ENCODE measurements at places on chromosomes 6 and 20.

GRCh38 chr6:3808759-3809514, 40.2 kb upstream of the FAM50B start:
- DNase-seq = no peak

DNA sequence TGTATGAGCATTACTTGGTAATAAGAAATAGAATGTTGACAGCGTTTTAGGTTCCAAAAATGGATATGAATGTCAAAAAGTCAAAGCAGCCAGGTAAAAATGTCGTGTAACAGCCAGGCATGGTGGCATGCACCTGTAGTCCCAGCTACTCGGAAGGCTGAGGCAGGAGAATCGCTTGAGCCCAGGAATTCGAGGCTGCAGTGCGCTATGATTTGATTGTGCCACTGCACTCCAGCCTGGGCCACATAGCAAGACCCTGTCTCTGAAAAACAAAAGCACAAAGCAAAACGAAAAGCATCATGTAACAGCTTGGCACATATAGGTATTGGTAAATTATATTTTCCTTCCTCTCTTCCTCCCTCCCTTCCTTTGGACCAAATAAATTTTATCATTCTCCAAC, 16.2 kb upstream of the FOXP4 start:
- DNase-seq = no peak

- no peak for DNase-seq
Measured at GRCh38 chr6:144585217-144585814, 300.2 kb downstream of the UTRN start.

GRCh38 chr6:110652520-110652919, 162.7 kb downstream of the CDK19 start:
- DNase-seq = no peak

GRCh38 chr6:164409309-164410009, 899.9 kb downstream of the C6orf118 start:
- DNase-seq = no peak

DNA sequence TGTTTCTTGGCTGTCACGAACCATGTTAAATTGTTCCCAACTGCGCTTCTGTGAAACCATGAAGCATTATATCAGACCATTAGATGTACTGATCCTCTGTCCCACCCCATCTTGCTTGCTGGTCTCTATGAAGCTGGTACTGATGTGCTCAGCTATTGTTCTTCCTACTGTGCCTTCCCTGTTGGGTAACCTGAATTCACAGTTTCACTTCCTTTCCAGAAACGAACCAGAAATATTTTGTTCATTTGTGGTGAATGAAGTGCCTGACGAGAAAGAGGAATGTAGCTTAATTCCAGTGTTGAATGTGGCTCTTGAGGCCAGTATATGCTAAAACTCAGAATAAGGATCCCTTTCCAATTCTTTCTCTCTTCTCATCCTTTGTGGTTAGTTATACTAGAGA, 58.1 kb upstream of the SNAP91 start:
- DNase-seq = no peak

DNA sequence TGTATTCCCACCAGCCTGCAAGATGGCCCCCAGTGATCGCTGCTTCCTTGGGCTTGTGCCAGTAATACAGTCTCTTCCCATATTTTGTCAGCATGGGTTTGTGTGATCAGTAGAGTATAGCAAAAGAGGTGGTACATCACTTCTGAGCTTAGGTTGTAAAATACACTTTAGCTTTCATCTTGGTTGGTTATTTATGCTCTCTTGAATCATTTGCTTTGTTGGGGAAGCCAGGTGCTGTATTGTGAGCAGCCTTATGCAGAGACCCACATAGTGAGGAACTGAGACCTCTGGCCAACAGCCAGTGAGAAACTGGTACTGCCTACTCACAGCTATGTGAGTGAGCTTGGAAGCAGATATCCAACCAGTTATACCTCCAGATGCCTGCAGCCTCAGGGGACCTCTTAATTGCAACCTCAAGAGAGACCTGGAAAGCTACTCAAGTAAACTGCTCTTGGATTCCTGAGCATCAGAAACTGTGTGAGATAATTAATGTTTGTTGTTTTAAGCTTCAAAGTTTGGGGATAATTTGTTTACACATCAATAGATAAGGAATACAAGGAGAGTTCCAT, 229.3 kb downstream of the FARS2 start:
- no peak for DNase-seq

GRCh38 chr6:64220801-64221200, 585.2 kb downstream of the PHF3 start:
- DNase-seq = no peak

DNA sequence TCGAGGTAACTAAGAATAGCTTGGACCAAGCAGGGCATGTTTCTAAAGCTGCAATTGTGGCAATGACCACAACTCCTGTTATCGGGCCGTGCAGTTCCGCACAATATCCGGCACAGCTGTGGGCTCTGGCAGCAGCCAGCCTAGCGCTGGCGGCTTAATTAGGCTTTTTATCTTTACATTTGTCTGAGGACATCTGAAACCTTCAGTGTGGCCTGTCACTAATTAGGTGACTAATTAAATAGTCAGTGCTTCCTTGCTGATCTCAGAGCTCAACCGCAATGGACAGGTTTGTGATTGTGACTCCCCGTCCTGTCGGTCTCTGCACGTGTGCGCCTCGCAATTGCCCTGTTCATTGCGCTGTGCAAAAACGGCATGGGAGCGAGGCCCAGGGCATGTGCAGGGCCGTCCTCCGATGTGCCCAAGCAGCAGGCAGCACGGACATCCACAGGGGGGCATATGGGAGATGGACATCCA, 134.8 kb upstream of the INSM1 start:
- no peak for DNase-seq

DNA sequence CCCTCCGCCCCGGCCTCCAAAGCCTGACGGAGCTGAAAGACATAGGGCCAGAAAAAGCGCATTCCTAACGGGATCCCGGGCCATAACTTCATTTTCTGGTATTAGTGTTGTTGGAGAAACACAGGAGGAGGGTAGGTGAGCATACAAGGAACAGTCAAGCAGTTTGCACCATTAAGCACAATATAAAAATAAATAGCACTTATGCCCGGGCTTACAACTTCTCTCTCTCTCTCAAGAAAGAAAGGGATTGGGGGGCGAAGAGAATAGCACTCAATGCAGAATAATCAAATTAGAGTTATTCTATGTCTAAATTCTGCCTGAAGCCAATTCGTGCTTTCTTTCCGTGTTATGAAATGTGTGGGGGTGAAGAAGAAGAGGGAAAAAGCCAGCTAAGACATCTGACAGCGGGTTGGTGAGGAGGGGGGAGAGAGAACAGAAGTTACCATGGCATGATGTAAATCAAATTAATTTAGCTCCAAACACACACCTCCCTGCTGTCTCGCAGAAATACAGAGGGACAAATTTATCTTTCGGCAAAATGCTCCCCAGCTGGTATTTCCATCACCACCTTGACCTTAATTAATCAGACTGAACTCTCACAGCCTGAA, 508 bp upstream of the METTL24 start:
- DNase-seq = no peak

DNA sequence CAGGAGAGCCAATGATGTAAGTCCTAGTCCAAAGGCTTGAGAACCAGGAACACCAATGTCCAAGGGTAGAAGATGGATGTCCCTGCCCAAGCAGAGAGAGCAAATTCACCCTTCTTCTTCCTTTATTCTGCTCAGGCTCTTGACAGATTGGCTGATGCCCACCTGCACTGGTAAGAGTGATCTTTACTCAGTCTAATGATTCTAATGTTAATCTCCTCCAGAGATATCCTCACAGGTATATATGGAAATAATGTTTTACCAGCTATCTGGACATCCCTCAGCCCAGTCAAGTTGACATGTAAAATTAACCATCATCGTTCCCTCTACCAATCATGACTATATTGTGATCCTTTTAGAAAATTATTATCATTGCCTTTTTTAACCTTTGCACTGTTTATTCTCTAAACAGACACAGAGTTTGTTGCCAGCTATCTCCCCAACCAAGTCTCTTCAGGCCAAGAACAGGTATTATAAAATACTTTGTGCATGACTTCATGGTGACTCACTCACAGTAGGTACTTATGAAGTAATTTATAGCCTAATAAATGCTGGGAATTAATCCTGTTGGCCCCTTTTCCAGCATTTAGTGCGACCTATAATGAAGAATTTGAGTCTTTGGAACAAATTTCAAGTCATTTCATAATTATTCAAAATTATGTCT, 26.2 kb upstream of the TSHZ2 start:
- no peak for DNase-seq

- DNase-seq = no peak
Measured at GRCh38 chr6:66499851-66500250, 792.8 kb upstream of the EYS start.

DNA sequence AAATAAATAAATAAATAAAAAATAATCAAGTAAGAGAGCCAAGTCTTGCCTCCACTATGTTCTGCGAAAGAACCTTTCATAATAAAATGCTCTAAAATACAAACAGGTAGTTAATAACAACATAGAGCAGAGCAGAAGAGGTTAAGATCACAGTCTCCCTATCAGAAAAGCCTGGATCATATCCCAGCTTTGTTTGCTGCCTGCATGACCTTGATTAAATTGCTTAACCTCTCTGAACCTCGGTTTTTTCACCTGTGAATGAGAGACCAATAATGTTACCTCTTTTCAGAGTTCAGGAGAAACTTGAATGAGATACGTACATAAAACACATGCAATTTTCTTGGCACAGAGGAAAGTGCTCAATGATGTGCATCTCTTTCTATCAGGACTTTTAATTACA, 44.4 kb downstream of the ARHGAP18 start:
- no peak for DNase-seq

DNA sequence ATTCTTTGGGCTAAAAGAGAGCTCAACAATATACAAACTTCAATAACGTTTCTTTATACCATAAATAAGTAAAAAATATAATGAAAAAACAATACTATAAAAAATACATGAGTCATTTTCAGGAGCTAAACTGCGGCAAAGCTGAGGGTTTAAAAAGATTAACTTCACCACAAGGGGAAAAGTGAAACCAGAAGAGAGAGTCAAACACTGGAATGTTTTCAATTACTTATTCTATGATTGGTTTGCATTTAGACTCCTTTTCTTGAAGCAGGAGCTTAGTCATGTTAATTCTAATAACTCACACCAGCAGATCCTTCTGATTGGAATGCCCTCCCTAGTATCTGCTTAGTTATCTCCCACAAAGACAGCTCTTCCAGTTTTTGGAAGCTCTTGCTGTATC, 627.3 kb downstream of the UTRN start:
- no peak for DNase-seq

GRCh38 chr6:44135173-44135758, 7.9 kb downstream of the TMEM63B start:
- no peak for DNase-seq

- no peak for DNase-seq
Measured at GRCh38 chr20:41408156-41408794, 41.7 kb upstream of the EMILIN3 start.

GRCh38 chr6:83781506-83781905, 71.7 kb upstream of the RIPPLY2 start:
- DNase-seq = no peak

DNA sequence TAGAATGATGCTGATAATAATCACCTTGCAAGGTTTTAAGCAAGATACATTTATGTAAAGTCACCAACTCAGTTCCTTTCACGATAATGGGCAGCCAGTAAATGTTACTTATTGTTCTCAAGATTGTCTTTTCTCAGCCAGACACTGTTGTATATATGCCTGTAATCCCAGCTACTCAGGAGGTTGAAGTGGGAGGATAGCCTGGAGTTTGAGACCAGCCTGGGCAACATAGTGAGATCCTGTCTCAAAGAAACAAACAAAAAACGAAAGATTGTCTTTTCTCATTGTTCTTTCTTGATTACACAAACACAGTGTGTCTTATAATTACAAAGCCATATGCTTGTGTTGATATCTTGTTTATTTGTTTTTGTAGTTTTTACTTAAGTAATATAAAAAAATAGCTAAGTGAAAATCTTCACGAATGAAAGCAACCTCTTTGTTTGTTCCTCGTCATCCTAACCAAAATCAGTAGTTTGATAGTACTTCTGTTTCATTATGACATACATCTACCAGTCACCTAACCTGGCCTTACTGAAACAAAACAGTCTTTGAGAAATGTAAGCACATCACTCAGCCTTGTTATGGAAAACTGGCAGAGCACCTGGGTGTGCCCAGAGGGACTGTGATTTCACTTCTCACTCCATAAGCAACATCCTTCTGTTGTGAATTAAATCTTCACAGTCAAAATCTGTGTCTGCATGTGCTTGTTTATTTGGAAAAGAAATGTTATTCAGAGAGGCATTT, 436.2 kb upstream of the SOX4 start:
- no peak for DNase-seq

DNA sequence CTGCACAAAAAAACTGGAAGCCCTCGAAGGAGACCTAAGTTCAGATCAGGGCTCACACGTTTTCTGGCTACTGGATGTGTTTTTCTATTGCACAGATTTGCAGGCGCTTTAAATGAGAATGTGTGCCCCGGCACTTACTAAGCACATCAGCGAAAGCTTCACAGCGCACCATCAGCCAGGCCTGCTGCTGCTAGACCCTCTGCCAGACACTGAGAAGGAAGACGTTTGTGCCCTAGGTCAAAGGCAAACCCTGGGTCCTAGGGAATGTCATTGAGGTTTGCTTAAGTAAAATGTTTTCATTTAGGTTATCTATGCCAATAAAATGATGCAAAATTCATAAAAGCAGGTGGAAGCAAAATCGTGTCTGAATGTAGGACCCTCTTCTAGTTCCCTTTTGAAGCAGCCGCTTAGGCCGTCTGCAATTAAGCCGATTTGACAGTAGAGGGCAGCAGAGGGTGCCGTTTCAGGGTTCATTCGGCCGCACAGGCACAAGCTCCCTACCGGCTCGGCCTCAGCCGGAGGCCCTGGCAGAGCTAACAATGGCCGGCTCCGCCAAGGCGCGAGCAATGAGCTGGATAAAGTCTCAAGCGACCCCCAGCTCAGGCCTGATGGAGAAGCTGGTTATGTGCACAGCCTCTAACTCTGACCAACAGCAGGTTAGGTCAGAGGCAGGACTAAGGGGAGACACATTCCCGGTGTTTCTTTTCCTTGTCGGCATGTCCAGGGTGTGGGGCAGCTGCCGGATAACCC, 107.2 kb upstream of the FOXA2 start:
- peak; percentile 20 for DNase-seq

DNA sequence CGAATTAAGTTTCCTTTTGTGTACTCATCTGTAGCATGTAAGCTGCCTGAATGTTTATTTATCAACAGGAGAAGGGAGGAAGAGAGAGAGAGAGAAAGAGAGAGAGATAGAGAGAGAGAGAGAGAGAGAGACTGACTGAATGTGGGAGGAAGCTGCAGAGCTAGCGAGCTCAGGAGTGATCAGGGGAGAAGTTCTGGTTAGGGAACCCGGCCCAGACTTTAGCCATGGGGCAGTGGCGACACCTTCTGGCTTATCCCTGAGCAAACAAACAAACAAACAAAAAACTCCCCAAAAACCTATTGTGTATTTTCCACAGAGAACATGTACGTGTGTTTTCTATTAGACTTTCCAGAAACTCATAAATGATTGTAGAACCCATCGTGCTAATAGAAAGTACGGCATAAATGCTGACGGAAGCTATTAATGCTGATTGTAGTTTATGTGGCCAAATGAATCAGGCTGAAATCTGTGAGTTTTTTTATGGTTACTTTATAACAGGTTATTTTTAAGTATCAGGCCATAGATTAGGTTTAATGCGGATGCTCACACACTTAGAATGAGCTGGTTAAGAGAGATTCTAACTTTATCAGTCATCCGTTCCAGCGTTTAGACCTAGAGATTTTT, 92.8 kb downstream of the CLIC5 start:
- DNase-seq = peak; percentile 2

All from stimulated activated CD8-positive, alpha-beta memory T cell treated with anti-CD3 and anti-CD28 coated beads, Interleukin-2, amount 100 ng/mL, for 1 hour (primary cell).